Mononuclear cell (primary cell): ENCODE measurements at places on chromosomes 16 and 17. TPM values are rescaled to one million over a fixed set of nuclear protein-coding genes. Genes with fewer than 3 reads are reported as not detected.

The LITAFD gene
- not detected for total RNA-seq

The HOXB8 gene
- total RNA-seq, result 0.10 TPM

The CCL8 gene
- not detected for total RNA-seq

The CCDC144A gene
- total RNA-seq, result 3.8 TPM

The CDIP1 gene
- 8.0 TPM for total RNA-seq

The TBC1D3I gene
- not detected for total RNA-seq

The ABCC11 gene
- 0.52 TPM for total RNA-seq
